H4 (cell line): ENCODE measurements at places on chromosomes 4 and X. TPM values are rescaled to one million over a fixed set of nuclear protein-coding genes. Genes with fewer than 3 reads are reported as not detected.

Gene PRR27
- total RNA-seq, result not detected in 2 replicates

Gene SLC49A3
- not detected in 2 replicates for total RNA-seq

Gene GYPA
- total RNA-seq, result not detected in 2 replicates

Gene IRAK1
- 50.0 and 58.6 TPM in 2 replicates for total RNA-seq

Gene RASGEF1B
- 0.25 and 1.1 TPM in 2 replicates for total RNA-seq

Gene ADAM29
- total RNA-seq, result not detected in 2 replicates

Gene CEP44
- 13.8 and 16.5 TPM in 2 replicates for total RNA-seq

Gene VCX2
- 0.29 and 3.2 TPM in 2 replicates for total RNA-seq

Gene GPR82
- not detected in 2 replicates for total RNA-seq

Gene NLGN4X
- 3.8 and 5.6 TPM in 2 replicates for total RNA-seq

Gene RPA4
- total RNA-seq, result not detected in 2 replicates
